T-helper 1 cell (primary cell): ENCODE measurements at places on chromosomes 4 and X.

GRCh38 chr4:4439782-4440181 is 52.9 kb downstream of the NSG1 start:
- DNase-seq: no peak

DNA sequence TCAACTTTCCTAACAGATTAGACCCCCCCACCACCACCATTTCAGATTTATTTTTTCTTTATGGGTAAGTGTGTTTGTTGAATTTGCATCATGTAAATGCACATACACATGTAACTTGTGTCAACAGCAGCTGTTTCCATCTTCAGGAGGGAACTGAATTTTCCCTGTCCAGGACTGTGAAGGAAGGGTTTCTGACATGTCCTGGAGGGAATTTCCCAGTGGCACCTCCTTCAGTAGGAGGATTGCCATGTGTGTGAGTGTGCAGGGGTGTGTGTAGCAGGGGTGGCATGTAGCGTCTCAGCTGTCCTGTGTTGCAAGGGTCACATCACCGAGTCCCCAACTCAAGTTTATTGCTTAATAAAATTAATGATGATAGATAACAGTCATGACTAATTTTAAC is 19.7 kb downstream of the HERC6 start:
- DNase-seq: no peak

DNA sequence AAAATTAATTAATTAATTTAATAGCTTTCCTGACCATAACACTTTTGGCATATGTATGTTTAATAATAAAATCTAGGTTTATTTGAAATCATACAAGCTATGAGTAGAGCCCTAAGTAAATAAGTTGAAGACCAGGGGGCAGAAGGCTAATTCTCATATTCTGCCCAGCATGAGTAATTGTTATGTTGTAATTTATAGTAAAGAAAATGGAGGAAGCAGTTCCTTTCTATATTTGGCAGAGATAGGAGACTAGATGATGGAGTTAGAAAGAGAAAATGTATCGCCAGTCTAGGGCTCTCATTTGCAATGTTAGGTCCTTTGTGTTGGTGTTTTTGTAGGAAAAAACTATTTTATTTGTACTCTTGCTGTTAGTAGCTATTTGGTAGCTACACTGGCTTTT is 89.1 kb downstream of the FNIP2 start:
- no peak for DNase-seq

GRCh38 chr4:81214881-81215868 is at the start of gene PRKG2:
Gene PRKG2, minus strand, starts transcription at chr4:81215222. Its CDS starts 10,175 bp downstream, at chr4:81205047.
- DNase-seq: no peak

DNA sequence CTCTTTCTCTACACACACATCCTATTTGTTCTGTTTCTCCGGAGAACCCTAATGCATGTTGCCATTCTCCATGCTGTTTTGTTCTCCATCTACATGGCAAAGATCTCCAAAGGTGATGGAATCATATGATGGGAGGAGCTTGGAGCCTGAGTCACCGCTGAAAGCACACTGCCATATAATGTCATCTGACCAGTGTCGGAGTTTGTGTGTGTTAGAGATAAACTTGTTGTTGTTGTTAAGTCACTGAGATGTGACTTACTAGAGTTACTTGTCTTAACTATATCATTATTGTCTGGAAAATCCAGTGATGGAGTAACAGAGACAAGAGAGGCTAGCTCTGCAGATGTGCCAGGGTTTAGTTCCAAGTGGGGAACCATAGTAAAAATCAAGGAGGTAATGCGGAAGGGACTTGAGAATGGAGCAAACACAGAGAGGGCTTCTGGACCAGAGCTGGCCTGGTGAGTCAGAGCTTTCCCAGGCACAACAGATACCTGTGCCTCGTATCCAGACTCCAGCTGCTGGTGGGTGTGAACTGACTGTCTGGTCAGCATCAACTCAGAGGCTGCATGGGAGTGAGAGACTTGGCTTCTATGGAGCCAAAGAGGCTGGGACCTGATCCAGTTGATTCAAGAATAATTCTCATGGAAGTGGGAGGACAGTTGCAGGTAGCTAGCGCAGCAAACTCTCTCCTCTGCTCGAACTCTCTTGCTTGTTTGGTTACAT is 30.6 kb upstream of the CCKAR start:
- DNase-seq: no peak

GRCh38 chr4:51884606-51885005 is 41.7 kb downstream of the DCUN1D4 start:
- DNase-seq: no peak

DNA sequence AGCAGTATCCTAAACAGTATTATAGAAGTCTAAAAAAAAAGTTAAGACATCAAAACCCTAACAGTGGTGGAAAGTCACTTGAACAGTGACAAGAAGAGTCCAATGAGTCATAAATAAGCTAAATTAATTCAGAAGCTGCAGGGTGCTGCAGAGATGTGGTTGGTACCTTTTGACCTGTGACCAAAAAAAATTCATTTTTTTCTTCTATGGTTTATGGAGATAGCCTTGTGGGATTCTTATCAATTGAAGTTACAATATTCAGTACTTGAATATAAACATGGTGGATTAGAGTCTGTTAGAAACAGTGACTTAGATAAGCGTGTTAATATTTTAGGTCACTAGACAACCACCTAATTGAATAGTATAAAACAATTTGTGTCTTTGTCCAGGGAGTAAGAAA is 35.4 kb downstream of the CCSER1 start:
- no peak for DNase-seq

DNA sequence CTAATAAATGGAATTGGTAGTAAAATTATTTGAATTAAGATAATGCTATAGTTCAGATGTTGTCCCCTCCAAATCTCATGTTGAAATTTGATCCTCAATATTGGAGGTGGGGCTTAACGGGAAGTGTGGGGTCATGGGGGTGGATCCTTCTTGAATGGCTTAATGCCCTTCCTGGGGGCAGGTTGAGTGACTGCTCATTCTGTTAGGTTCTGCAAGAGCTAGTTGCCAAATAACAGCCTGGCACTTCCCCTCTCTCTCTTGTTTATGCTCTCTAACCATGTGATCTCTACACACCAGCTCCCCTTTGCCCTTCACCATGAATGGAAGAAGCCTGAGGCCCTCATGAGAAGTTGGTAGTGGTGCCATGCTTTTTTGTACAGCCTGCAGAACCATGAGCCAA is 724.8 kb upstream of the FTHL17 start:
- no peak for DNase-seq

DNA sequence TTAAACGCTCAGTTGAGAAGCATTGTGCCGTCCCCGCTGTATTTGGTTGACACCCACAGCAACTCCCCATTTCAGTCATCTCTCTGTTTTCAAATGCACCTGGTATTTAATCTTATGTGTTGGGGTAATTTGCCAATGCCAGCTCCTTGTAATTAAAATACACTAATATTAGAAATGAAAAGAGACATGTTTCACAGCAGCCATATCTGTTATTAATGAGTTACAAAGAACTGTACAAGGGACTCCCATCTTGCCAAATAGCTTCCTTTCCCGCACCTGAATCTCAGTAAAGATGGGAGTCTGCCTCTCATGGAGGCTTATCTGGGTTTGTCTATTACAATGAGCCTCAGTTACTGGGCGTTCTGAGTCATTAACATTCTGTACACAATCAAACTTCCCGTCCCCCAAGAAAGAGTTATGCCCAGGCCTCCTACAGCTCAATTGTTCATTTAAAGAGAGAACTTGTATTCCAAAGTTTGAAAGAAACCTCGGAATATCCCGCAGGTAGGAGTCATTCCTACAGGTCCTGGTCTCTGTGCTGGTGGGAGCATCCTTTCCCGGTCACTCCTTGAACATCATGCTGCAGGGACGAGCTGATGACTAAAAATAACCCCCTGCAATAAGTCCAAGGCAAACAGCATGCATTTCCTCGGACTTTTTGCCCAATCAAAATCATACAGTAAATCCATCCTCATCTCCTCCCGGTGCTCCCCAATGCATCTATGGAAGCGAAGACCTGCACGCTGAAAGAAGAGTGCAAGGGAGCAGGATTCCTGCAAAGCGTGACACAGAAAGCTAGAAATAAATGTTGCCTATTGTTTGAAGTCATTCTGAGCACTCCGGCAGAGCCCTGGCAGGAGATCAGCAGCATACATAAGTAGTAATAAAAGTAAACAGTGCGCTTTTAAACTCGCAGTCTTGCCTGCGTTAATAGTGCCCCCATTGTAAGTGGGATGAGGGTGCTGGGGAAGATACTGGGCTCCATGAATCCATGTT is 926 bp downstream of the NDP start:
- no peak for DNase-seq

- no peak for DNase-seq
These were observed 126.9 kb upstream of the GUCY1A1 start for GRCh38 chr4:155539746-155540145.

GRCh38 chr4:84887824-84888223 is 78.7 kb downstream of the WDFY3 start:
- no peak for DNase-seq
